ENCODE measurements at places on chromosomes 13 and 19.
A peak's percentile ranks its signal among the peaks of the same experiment; 100 is the strongest.

GRCh38 chr19:8615813-8616596, 5.5 kb upstream of the ADAMTS10 start:
- no peak for DNase-seq

DNA sequence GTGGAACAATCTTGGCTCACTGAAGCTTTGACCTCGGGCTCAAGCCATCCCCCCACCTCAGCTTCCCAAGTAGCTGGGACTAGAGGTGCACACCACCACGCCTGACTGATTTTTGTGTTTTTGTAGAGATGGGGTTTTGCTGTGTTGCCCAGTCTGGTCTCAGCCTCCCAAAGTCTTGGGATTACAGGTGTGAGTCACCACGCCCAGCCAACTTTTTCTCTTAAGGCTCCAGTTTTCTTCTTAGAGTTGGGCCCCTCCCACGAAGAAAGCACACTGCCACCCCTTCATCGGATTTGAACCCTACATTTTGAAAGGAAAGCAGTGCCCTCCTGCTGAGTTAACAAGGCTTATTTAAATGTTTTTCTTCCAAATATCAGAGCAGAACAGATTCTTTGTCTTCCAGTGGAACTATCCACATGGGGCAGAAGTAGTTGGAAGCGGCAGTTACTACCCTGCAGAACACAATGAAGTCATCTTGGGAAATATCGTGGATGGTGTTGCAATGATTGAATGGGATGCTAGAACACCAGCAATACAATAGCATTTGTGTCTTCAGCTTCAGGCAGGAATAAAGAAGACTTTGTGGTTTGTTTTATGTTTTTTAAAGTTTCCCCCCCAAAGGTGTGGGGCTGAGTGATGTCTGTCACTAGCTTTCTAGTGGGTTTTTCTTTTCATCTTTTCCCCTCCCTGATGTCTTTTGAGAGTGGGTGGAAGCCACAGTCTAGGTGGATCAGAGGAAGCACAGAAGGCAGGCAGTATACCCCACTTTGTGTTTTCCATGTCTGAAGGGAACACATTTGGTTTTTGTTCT, 8.9 kb downstream of the ACTN4 start:
- no peak for DNase-seq

DNA sequence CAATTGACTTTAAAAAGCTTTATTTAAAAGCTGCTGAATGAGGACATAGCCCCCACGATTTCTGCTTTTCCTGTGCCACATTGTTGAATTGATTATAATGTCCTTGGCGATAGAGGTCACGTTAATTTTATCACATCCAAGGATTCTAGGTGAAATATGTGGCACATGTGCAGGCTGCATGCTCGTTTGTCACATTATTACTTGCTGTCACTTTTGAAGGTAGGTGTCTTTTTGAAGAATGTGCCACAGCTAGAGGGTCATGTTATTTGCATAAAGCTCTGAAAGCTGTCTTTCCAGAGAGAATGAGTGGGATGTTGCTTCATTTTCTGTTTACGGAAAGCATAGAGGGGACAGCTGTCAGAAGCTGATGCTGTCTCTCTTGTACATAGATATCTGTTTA, 927.6 kb upstream of the ATXN8OS start:
- no peak for DNase-seq

GRCh38 chr13:76522083-76522755, 364.0 kb downstream of the KCTD12 start:
- no peak for DNase-seq

- DNase-seq, result no peak
Measured at GRCh38 chr19:9720541-9720940, 45.6 kb upstream of the ZNF562 start.

DNA sequence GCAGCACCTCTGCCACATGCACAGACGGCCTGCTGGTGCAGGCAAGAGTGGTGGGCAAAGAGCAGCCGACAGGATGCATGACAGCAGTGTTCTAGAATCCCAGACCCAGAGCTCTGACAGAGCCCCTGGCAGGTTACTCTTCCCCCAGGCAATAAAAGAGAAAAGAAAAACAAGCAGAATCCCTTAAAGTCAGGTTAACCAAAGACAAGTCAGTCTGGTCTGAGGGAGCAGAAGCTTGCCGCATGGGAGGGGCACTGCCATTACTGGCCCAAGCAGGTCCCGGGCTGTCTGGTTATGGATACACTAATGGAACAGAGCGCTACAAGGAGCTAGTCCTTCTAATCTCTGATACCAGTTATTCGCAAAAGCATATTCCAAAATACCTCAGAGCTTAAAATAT, 36.1 kb upstream of the DOCK9 start:
- no peak for DNase-seq

DNA sequence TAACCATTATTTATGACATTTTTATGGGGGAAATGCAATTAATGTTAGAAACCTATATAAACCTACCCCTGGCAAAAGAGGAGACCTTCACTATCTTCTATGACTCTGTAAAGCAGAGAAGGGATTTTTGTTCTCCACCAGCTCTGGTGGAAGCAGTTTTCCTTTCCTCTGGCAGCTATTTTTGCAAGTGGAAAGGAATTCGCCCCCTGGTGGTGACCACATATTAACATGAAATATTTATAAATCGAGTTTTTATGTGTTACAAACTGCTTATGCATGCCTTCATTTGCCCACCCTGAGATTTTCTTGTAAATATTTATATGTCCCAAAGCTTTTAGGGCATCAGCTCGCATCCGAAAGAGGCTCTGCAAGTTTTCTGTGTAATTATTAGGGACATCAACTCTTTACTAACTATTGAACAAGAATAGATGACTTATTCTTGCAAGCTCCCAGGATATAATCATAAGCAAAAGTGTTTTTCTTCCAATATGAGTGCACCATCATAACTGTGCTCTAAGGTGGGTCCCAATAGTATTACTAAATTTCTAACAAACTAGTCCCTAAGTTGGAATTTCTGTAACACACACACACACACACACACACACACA, 62.4 kb downstream of the SERTM1 start:
- DNase-seq, result peak; percentile 40

GRCh38 chr19:19209372-19209771, 2.4 kb upstream of the NCAN start:
- DNase-seq, result no peak

- DNase-seq, result peak; percentile 85
Measured at GRCh38 chr19:16315825-16316505, 8.7 kb upstream of the KLF2 start.

GRCh38 chr13:47499358-47500150, 501.5 kb downstream of the SUCLA2 start:
- no peak for DNase-seq

DNA sequence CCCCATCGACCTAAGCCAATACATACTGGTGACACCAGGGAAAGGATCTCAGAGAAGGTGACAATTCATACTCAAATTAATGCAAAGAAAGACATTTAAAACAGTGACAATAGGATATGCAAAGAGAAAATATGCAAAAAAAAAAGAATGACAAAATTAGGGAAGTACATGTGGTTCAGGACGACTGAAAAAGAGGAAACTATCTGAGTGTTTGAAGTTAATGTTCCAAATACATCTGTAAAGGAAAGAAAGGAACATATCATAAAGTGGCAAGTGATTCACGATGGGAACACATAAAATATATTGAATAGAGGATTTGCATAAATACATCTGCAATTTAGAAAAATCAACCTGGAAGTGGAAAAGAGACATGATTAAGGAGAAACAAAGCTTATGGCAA, 441.4 kb downstream of the SLITRK5 start:
- DNase-seq, result no peak

GRCh38 chr19:55340784-55341147, 1.1 kb downstream of the KMT5C start:
- no peak for DNase-seq

DNA sequence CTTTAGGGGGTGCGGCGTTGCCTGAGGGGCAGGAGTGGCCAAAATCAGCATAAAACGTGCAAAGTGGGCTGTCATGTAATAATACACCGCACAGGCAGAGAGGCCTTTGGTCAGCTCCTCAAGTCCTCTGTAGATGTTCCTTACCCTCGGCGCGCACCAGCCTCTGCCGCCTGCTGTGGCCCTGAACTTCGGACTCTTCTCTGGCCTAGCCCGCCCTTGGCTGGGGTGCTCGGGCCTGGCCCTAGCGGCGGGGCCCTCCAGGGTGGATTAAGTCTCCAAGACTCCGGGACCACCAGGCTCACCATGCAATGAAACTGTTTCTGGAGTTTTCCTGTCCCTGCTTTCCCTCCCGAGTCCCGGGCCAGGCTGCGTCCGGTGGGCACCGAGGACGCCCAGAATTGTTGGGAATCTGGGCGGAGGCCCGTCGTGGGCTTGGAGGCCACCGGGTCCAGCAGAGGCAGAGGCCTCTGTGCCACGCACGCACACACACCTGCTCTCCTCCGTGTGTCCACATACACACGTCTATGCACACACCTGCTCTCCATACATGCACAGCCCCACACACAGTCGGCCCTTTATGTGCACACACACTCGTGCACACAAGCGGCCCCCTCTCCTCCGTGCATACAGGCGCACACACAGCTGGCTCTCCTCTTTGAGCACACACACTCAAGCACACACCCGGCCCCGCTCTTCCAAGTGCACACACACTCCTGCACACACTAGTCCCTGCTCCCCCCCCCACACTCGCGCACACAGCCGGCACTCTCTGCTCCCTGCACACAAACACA, 1.5 kb upstream of the TFDP1 start:
- DNase-seq, result no peak

DNA sequence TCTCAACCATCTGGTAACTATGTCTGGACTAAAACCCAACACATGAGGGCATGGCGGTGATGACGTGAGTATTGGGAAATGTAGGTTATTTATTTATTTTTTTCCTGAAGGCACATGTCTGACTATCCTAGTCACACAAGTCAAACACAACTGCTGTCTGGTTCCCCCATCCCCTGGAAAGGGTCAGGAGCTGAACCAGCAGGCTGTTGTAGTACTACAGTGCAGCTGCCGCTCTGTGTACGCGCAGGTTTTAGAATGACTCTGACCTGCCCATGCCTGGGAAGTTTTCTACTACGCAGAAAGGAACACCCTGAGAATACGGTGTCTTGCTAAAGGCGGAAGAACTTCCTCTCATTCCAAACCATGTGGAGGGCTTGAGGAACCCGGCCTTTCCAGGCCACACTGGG, 1.2 kb downstream of the SLC7A1 start:
- no peak for DNase-seq

- no peak for DNase-seq
Measured at GRCh38 chr13:31081316-31081715, 80.4 kb downstream of the HSPH1 start.

- peak; percentile 10 for DNase-seq
Measured at GRCh38 chr13:61180234-61180633, 235.4 kb downstream of the PCDH20 start.

- no peak for DNase-seq
Measured at GRCh38 chr19:3612330-3612729, 5.7 kb upstream of the TBXA2R start.

- no peak for DNase-seq
Measured at GRCh38 chr13:20389696-20390525, 135.7 kb downstream of the CRYL1 start.

- DNase-seq, result no peak
Measured at GRCh38 chr13:50527612-50528509, 315.6 kb downstream of the DLEU7 start.

DNA sequence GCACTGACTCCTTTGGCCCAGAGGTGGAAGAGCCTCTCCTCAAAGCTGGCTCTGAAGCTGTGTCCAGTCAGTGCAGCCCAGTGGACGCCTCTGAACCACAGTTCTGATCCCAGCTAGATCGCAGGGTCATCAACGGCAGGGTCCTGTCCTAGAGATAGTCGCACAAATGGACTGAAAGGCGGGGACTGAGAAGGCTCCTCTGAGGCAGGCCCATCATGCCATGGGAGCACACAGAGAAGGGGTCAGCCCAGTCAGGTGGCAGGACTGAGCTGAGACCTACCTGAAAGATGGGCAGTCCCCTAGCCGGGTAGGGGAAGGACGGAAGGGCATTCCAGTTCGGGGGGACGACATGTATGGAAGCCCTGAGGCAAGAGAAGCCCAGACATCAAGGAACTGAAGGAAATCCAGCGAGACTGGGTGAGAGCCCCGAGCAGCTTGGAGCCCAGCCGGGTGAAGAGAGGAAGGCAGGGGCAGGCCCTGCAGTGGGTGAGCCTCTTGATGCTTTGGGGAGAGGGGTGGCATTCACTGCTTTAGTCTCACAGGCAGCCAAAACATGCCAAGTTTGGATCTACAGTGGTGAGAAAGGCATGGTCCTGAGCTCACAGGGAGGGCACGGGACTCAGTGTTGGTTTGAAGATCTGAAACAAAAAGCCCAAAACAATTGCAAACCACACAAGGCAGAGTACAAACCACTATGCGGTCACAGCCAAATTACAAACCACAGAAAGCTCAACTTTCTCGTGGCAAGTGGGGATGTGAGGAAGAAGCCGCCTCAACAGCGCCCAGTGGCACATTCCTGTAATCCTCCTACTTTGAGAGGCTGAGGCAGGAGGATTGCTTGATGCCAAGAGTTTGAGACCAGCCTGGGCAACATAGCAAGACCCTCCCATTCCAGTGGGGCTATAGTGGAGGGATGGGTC, 10.0 kb downstream of the CALM3 start:
- DNase-seq, result no peak

DNA sequence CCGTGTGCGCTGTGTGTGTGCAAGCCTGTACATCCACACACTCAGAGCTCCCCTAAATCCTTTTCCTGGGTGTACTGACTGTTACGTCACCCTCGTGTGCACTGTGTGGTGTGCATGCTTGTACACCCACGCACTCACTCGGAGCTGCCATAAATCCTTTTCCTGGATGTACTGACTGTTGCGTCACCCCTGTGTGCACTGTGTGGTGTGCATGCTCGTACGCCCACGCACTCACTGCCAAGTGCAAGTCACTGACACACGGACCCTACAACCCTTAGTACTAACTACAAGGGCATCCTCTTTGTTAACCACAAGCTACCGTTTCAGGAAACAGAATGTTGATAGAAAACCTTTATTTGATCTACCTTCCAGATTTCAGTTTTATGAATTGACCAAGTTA, 983.4 kb downstream of the EFNB2 start:
- DNase-seq, result no peak

Measured in right renal cortex interstitium (tissue), 3 donors.